ENCODE measurements at places on chromosomes 3 and 15.

DNA sequence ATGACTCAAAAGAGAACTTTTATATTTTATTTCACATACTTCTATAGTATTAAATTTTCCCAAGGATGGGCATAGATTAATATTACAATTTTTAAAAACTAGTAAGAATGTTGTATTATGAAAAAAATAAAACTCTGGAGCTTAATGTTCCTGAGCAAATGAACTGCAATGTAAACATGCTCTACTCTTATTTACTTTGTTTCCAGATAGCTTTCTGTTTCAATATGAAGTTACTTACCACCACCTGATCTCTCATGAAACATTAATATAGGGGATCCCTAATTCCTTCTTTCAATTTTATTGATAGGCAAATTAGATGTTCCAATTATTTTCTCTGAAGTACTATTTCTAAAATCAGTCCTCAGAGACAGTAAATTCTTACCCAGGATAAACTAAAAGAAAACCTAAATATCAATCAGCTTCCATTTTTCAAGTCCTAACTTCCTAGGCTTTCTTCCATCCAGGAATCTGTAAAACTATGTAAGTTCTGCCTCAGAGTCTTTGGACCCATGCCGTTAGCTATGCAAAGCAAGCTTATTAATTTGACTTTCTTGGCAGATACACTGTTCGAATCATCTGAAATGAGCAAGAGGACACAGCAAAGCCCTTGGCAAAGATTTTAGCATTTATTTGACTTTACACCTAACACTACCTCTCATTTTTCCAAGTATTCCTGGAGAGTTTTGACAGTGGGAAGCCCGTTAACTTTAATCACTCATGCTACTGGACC lies 93.2 kb downstream of the PLCH1 start:
- no peak for DNase-seq

DNA sequence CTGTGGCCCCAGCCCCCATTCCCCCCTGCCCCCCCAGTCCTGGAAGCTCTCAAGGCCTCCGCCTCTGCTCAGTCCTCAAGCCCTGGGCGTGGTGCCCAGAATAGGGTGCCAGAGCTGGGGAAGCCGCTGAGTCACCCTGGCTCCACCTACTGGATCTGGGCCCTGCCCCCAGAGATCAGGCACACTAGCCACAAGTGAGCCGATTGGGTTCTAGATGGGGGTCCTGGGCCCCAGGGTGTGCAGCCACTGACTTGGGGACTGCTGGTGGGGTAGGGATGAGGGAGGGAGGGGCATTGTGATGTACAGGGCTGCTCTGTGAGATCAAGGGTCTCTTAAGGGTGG lies 5.7 kb downstream of the EIF4G1 start:
- DNase-seq = peak; percentile 41

DNA sequence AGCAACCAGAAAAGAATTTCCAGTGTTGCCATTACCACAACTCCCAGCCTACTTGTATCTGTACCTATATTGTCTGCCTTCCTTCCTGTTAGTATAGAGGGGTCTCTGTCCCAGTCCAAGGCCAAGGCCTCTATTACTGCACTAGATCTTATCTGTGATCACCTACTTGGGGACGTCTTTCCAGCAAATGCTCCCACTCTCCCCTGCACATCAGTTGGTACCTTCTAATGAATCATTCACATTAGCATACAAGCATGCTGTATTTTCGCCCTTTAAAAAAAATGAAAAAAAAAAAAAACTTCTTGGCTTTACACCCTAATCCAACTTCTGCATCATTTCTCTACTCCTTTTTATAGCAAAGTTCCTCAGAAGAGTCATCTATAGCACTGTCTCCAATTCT lies 4.8 kb upstream of the AVEN start:
- DNase-seq = no peak

GRCh38 chr15:65384895-65385869 lies 7.4 kb upstream of the IGDCC3 start:
- peak; percentile 59 for DNase-seq

- no peak for DNase-seq
Observed at GRCh38 chr3:50265571-50265970, 3.4 kb upstream of the SEMA3B start.

Measured in stimulated activated CD8-positive, alpha-beta memory T cell treated with anti-CD3 and anti-CD28 coated beads, Interleukin-15, amount 100 ng/mL, for 4 hours (primary cell).